ENCODE measurements at places on chromosomes 5 and 9.

GRCh38 chr9:19785230-19785629 is 3.6 kb downstream of the SLC24A2 start:
- DNase-seq, result no peak

- DNase-seq, result no peak
Observed at GRCh38 chr9:133430244-133430643, 8.1 kb downstream of the ADAMTS13 start.

GRCh38 chr9:112642126-112642525 is 75.8 kb downstream of the INIP start:
- DNase-seq, result no peak

DNA sequence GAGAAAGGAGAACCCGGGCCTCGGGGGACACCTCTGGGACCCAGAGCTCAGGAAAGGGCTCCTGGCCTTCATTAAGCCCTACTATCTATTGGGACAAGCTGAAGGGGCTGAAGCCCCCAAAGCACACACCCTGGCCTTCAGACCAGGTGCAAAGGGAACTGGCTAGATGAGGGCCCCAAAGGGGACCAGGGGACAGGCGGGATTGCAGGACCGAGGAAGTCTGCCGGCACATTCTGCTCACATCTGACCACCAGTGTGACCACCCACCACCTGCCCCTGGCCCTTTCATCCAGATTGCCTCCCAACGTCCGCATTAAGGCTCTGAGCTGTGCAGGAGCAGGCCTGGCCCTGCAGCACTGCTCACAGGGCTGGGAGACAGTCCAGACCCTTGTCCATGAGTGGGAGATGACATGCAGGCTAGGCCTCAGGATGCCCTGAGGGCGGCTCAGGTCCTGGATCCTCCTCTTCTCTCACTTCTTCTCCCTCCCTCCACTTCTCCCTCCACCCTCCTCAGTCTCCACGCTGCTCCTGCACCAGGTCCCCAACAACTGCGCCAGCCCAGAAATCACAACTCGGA is 19.2 kb downstream of the PSD2 start:
- no peak for DNase-seq

DNA sequence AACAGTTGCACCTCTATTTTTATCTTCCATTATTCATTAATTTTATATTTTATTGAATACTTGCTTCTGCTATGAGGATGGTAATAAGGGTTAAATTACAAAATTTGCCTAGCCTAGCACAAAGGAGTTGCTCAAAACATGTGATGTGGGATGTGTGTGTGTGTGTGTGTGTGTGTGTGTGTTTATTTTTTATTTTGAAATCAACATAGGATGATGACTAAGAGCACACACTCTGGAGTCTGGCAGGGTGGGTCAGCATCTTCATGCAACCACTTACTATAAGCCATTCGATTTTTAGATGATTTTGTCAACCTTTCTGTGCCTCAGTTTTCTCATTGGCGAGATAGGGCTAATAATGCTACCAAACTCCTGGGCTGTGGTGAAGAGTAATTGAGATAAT is 57.7 kb upstream of the MAMDC2 start:
- no peak for DNase-seq

DNA sequence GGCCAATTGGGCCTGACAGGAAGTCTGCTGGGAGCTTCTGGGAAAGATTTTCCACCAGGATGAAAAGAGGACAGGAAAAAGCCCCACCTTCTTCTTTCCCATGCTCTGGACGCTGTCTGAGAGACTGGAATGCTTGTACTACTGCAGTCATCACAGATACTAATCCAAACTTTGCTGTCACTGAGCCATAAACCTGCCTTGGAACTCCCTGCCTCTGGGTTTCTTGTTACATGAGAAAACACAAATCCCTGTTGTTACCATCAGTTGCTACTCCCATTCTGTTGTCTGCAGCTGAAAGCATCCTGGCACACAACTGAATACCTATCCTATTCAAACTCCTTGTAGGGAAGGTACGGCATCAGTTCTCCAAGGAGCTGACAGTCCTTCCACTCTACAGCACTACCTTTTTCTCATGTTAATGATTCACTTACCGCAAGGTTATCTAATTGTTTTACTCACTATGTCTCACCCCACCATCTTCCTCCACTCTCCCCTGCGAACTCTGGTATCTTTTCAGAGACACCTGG is 167.5 kb downstream of the CDK5RAP2 start:
- DNase-seq, result no peak

DNA sequence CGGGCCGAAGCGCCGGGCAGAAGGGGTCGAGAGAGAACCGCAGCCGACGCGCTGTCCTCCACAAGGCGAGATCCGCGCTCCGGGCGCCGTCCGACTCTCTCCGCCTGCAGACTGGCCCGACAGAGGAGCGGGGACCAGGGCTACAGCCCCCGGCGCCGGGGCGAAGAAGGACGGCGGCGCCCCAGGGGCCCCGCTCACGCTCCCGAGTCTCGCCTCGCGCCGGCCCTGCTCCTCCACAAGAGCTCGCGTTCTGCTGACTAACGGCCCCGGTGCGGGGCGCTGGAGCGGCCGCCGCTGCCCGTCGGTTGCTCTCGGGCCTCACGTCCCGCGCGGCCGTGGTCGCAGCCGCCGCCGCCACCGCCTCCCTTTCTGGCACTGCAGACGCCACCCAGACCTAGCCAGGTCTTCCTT is 338 bp downstream of the ABHD17B start:
- no peak for DNase-seq

DNA sequence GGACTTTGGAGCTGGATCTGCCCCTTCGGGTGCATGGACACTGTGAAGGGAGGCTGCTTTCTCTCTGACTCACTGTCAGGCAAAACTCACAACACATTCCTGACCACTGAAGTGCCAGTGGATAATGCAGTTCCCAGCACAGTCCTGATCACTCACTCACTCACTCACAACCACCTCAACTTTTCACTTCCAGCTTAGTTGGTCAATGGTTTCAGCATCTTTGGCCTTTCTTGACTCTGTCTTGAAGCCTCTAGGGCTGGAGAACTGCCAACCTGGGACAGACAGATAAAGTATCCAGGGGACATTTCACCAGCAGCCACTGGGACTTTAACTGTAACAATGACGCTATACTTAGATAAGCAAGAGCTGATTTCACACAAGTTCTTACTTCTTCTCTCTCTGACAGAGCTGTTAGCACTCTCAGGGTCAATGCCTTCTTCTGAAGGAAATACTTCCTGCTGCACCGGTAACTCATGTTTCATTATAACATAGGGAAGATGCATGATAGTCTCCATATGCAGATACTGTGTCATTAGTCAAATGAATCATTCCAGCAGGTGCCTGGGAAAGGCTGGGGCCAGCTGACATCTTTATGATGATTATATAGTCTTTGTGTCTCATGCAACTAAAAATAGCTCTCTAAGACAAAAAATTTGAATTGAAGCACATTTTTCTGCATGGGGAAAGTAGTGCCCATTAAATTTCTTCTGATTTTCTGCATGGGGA is 499.0 kb downstream of the SEMA5A start:
- DNase-seq, result no peak

DNA sequence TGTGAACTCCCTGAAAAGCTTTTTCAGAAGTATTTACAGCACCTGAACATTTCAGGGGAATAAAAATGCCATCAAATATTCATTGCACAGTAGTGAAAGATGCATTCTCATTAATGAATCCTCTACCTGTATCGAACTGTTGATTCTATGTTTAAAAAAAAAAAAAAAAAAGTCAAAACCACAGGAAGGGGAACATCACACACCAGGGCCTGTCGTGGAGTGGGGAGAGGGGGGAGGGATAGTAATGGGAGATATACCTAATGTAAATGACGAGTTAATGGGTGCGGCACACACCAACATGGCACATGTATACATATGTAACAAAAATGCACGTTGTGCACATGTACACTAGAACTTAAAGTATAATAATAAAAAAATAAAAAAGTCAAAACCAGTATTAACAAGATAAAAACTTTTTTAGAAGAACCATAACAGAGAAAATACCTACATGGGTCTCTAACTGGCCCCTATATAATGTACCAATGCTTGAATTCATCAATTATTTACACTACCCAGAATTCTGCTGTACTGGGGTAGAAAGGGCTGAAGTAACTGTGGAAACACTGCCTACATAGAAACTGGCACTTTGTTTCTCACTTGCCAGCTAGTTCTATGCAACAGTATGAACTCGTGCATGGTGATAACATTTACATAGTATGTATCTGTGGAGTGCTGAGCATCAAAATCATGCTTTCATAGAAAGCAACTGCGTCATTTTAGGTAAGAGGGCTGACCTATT is 48.9 kb downstream of the GNAQ start:
- no peak for DNase-seq

DNA sequence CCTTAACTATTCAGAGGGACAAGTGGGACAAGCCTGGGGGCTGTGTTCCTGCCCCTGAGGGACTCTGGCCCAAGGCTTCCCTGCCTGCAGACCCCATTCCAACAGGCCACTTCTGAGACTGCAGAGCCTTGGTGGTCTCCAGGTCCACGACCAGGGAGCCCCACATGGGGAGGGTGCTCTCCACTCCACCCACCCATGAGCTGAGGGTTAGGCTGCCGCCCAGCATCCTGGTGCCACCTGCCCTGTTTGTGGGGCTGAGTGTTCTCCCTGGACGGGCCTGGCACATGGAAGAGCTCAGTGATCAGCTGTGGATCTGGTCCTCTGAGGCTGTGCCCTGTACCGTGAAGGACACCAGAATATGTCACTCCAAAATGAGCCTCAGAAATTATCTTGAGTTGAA is 2.5 kb upstream of the ABO start:
- no peak for DNase-seq

DNA sequence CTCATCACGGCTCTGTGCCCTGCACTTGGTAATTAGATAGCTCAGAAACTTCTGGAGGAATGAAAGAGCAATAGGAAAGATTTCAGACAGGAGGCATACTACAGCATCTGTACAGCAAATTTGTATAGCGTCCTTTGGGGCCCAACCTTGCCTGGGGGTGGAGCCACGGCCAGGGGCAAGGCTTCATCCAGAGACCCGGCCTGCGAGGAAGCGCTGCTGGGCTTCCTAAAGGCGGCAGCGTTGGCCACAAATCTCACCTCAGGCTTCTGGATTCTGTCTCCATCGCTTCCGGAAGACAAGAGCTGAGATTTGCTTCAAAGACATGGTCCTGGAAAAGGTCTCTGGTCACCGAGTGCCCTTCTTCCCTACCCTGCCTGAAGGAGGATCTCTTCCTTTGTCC is 12.2 kb upstream of the SPATA31D1 start:
- DNase-seq, result no peak

DNA sequence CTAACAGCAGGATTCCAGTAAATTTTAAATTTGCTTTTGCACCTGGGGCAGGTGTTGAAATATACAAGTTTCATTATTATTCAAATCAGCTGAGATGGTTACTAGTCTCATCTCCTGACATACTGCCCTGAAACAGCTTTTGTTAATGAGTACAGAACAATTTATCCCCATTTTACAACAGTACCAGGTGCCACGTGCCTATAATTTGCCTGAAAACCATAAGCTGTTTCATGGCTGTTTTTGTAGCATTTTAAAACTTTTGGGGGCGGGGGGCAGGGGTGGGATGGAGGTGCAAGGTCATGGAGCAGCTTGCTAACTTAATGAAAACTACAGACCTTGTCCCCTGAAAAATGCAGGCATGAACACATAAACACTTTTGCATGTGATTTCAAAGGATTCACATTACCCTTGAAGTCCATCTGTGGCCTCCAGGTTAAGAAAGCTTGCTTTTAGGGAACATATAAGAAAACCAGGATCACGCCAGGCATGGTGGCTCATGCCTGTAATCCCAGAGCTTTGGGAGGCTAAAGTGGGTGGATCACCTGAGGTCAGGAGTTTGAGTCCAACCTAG is 42.1 kb downstream of the TIMD4 start:
- no peak for DNase-seq

DNA sequence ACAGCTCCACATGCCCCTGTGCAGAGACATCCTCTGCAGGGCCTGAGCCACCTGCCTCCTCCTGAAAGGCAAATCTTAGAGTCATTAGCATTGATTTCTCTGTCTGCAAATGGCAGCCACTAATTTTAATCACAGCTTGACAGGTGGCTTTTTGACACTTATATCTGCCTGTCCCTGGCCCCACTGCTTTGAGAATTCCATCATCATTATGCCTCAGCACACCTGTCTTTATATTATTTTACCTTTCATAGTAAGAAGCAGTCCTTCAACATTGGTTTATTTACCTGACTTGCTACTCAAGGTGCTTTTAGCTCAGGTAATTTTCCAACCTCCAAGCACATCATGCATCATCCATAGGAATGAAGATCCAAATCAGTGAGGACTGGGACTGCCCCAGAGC is 451.3 kb downstream of the MTRR start:
- DNase-seq, result no peak
